Activated T-helper 2 cell treated with anti-CD3 and anti-CD28 coated beads, Interferon-gamma antibody, Interleukin-2, Interleukin-4, amounts not matched to agents 10 μg/mL and 5 μg/mL and 100 μg/mL, durations not matched to agents 14 hours and 24 hours and 36 hours (primary cell): ENCODE measurements at places on chromosomes 1 and 21. TPM values are rescaled to one million over a fixed set of nuclear protein-coding genes. Genes with fewer than 3 reads are reported as not detected.

- H3K4me3 ChIP-seq = no peak overlapping the region
- no peak overlapping the region for H3K27ac ChIP-seq
- H3K36me3 ChIP-seq = no peaks in the 10 kb centered on the region
Measured at GRCh38 chr21:36676039-36676950, 22.6 kb upstream of the SIM2 start.

DNA sequence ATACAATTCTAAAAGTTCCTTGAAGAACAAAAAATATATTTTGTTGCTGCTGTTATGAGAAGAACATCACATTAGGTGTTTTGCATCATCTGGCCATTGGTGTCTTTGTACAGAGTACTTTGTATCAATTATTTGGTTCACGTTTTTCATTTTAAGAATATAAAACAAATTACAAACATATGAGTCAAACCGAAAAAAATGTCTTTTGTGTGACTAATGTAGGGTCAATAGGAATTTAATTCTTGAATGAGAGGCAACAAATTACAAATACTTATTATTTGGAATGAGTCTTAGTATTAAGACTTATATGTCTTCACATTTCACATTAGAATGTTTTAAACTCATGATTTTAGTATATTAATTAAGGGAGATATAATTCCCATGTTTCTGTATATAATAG is 54.8 kb downstream of the NR5A2 start:
- H3K27ac ChIP-seq = no peak overlapping the region
- no peak for DNase-seq
- H3K4me3 ChIP-seq = no peak overlapping the region
- H3K36me3 ChIP-seq = no peaks in the 10 kb centered on the region
- H3K27me3 ChIP-seq = peaks cover 32% of the 10 kb centered on the region

DNA sequence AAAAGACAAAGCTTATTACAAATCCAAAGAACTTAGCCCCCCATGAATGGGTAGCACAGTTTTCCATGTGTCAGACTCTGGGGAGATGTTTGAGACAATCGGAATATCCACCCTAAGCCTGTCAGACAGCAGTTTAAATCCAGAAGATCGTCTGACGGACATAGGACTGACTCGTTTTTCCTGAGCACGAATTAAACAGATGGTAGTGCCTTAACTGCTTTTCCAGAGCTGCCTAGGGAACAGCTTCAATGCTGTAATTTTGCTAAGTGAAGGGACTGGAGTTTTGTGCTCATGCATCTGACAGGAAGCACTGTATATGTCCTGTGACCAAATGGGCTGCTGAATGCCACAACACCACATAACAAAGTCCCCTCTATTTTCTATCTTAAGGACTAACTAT is 48.6 kb downstream of the PCNX2 start:
- no peak for DNase-seq
- H3K27me3 ChIP-seq = no peaks in the 10 kb centered on the region
- no peak overlapping the region for H3K4me3 ChIP-seq
- no peak overlapping the region for H3K27ac ChIP-seq
- peaks cover 2% of the 10 kb centered on the region for H3K4me1 ChIP-seq

- no peak overlapping the region for H3K4me3 ChIP-seq
- no peak overlapping the region for H3K27ac ChIP-seq
- no peaks in the 10 kb centered on the region for H3K4me1 ChIP-seq
- no peaks in the 10 kb centered on the region for H3K27me3 ChIP-seq
- DNase-seq = no peak
Measured at GRCh38 chr1:87766737-87767136, 438.1 kb downstream of the LMO4 start.

- H3K27me3 ChIP-seq = peaks cover 8% of the 10 kb centered on the region
- no peaks in the 10 kb centered on the region for H3K36me3 ChIP-seq
- no peak for DNase-seq
Measured at GRCh38 chr1:229984310-229984991, 82.6 kb upstream of the GALNT2 start.

DNA sequence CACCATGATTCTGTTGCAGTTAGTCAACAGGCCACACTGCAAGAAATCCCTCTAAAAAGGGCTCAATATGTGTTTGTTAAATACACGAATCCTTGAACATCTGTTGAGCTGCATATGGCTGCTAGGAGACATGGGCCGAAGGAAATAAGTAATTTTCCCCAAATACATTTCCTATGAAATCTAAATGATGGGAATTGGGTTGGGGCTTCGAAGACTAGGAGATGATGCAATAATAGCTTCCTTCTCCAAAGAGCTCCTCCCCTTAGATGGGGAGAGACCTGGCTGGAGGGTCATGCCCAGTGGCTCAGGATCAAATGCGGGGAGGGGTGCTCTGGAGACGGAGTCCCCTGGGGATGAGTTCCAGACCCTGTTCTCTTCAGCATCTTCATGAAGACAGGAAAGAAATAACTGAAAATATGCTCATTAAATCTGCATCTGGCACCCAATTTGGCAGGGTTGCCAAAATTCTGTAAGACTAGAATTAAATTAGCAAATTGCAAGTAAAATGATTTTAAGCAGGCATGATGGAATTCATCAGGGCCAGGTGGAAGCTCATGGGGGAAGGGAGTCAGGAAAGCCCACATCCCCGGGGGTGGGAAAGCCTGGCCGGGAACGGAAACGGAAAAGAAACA is 165.0 kb upstream of the EDN2 start:
- peaks cover 52% of the 10 kb centered on the region for H3K36me3 ChIP-seq
- H3K4me1 ChIP-seq = peaks cover 56% of the 10 kb centered on the region
- peak overlapping the region; percentile 81 for H3K27ac ChIP-seq
- no peak for DNase-seq

The ATP5PO gene
- total RNA-seq = 185 and 186 TPM in 2 replicates
